ENCODE measurements at places on chromosomes 16 and 17.
A peak's percentile ranks its signal among the peaks of the same experiment; 100 is the strongest.

- no peak for DNase-seq
Measured at GRCh38 chr17:78947235-78948149, 22.3 kb upstream of the TIMP2 start.

- no peak for DNase-seq
Measured at GRCh38 chr17:82170412-82170961, 42.2 kb downstream of the CCDC57 start.

GRCh38 chr17:66829883-66830282 is 5.0 kb upstream of the CACNG5 start:
- DNase-seq = no peak

- DNase-seq = no peak
Measured at GRCh38 chr17:77771587-77771986, 186.9 kb upstream of the TNRC6C start.

DNA sequence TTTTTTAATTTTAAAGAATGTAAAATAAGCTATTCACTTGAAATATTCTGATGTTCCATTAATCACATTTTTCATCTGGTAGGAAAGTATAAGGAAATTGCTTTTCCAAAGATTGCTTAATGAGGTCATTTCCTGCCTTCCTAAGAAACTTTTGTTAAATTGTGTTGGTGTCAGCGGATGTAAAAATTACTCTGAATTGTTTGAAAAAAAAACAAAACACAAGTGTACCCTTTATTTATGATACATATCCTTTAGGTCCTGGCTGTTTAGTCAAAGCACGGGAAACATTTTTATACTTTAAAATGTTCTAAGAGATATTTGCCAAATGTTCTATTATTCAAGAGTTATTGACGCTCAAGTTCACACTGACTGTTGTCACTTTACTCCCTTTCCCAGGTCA is 1357.4 kb upstream of the GOT2 start:
- no peak for DNase-seq

GRCh38 chr16:57609541-57610401 is 18.7 kb upstream of the ADGRG1 start:
- DNase-seq = no peak

DNA sequence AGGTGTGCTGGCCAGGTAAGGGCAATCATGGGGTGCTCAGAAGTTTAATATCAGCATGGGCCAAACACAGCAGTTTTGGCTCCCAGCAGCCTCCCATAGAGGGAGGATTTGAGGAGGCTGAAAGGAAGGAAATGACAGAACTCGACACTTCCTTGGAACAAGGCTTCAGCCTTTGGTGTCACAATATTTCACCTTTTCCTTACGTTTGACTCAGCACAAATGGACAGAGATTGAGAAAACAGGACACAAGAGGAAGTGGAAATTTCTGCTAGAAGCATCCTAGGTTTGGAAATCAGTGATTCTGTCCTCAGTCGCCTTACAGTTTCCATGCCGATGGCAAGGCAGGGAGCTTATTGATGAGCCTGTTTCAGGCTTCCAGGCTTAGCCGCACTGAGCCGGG is 181.4 kb downstream of the MAF start:
- no peak for DNase-seq

GRCh38 chr16:3825103-3825502 is 55.4 kb downstream of the CREBBP start:
- DNase-seq = no peak

- DNase-seq = no peak
Measured at GRCh38 chr17:64212122-64212521, 50.9 kb downstream of the TEX2 start.

GRCh38 chr17:40218006-40218739 is 931 bp upstream of the WIPF2 start:
- no peak for DNase-seq

- DNase-seq = no peak
Measured at GRCh38 chr17:27322690-27323508, 29.0 kb downstream of the WSB1 start.

- DNase-seq = no peak
Measured at GRCh38 chr17:47252209-47252608, 1.4 kb upstream of the ITGB3 start.

DNA sequence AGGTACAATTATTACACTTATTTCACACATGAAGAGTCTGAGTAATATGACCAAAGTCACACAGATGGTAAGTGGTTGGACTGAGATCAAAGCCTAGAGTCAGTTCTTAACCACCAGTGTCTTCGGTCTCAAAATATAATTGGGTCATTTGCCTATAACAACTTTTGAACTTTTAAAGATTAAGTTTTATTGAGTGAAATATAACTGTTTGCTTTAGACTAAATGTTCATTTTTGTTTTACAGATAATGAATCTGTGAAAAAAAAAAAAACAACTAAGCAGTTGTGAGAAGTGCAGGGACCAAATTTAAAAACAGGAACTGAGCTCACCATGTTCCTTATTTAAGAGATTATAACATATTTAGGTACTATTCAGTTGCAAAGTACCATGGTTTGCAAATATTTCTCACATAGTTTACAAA is 150.1 kb downstream of the ITFG1 start:
- DNase-seq = no peak

DNA sequence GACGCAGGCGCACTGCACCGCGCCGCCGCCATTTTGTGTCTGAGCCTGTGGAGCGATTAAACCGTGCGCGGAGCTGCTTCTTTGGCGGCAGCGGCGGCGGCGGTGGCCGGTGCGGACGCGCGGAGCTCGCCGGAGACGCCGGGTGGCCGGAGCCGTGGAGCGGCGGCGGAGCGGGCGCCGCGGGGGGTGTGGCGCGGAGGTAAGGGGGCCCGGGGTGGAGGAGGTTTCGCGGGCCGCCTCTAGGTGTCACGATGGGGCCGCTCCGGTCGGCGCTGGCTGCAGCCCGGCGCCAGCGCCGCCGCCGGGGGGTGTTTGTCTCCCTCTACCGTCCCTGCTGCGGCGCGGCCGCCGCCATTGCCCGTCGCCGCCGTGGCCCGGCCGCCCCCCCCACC is at the start of gene CTCF:
Gene CTCF, plus strand, starts transcription at position 1 of the 392 bp plus-strand sequence. CDS start 48,307 bp downstream, outside the sequence.
- peak; percentile 53 for DNase-seq

DNA sequence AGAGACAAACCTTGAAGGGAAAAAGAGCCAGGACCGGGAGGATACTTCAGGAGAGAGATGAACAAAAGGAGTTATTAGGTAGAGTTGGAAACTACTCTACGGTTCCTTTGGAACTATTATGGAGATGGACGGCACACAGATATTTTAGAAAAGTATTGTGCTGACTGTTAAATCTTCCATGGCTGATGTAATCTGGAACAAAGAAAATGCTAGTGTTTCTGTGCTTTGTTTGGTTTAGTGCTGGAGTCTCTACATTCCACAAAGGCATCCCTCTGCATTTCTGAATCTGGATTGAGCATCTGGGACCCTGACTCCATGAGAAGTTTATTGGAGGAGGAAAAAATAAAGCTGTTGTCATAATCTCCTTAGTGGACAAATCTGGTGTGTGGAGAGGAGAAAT is 57.2 kb downstream of the RPGRIP1L start:
- DNase-seq = no peak

- DNase-seq = no peak
Measured at GRCh38 chr17:37310940-37311339, 64.8 kb upstream of the C17orf78 start.

- no peak for DNase-seq
Measured at GRCh38 chr16:23836404-23837311, 875 bp downstream of the PRKCB start.

- DNase-seq = no peak
Measured at GRCh38 chr17:2212400-2212981, 91.1 kb downstream of the SMG6 start.

GRCh38 chr16:58425756-58426494 is 33.7 kb downstream of the GINS3 start:
- DNase-seq = no peak

GRCh38 chr17:56936697-56937322 is 23.0 kb upstream of the TRIM25 start:
- DNase-seq = no peak

DNA sequence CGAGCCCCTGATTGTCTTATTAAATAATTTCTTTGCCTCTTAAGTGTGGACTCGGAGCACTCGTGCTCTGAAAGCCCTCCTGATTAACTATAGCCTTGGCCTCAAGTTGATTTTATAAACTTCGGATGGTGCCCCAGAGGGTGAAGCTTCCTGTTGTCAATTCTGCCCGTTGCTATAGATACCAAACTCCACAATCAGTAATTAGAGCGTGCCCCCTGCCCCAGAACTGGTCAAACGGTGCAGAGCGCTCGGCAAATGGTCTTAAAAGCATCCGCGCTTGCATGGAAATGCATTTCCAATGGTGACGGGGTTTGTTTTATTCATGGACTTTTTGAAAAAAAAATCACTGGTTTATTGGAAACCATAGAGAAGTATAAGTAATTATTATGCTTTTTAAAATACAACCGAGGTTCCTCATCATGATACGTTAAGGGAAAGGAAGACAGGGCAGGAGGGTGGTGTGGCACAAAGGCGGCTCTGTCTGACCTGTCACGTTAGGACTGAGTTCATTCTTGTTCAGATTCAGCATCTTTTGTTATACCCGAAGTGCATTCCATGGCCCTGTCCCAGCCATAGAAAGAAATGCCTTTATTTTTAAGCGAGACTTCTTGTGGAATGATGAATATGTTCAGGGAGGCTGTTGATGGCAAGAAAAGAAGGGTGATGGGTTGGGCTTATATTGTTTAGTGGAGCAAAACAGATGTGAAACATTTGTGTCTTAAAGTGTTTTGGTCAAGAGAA is 476.4 kb downstream of the MAF start:
- DNase-seq = no peak

GRCh38 chr17:61309362-61310256 is 90.0 kb upstream of the TBX2 start:
- no peak for DNase-seq

GRCh38 chr16:78216166-78216745 is 116.8 kb downstream of the WWOX start:
- DNase-seq = no peak

DNA sequence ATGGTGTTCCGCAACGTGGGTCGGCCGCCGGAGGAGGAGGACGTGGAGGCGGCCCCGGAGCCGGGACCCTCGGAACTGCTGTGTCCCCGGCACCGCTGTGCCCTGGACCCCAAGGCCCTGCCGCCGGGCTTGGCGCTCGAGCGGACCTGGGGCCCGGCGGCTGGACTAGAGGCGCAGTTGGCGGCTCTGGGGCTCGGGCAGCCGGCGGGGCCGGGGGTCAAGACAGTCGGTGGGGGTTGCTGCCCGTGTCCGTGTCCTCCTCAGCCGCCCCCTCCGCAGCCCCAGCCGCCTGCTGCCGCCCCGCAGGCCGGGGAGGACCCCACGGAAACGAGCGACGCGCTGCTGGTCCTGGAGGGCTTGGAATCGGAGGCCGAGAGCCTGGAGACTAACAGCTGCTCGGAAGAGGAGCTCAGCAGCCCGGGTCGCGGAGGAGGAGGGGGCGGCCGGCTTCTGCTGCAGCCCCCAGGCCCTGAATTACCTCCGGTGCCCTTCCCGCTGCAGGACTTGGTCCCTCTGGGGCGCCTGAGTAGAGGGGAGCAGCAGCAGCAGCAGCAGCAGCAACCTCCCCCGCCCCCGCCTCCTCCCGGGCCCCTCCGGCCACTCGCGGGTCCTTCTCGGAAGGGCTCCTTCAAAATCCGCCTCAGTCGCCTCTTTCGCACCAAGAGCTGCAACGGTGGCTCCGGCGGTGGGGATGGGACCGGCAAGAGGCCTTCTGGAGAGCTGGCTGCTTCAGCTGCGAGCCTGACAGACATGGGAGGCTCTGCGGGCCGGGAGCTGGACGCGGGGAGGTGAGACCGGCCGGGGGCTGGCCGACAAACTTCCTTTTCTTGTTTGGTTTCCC is 821 bp downstream of the SOCS7 start:
- DNase-seq = no peak

- no peak for DNase-seq
Measured at GRCh38 chr16:81703177-81704155, 75.6 kb upstream of the PLCG2 start.

DNA sequence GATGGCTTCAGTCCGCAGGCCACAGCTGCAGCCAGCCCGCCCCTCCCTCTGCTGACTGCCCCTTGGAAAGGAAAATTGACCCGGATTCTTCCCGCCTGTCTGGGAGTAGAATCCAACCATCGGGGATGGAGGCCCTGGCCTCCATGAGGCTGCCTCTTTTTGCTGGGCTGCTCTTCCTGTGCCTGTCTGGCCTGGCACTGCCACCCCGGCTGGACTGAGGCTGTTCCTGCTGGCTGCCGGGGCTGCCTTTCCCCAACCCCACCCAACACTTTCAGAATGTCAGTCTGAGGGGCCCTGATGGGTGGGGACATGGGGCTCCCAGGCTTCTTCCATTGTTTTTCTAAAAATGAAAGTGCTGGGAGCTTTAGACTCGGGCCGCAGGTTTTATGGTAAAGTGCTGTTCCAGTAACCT is 7.3 kb downstream of the BAHCC1 start:
- DNase-seq = no peak

- no peak for DNase-seq
Measured at GRCh38 chr17:81948635-81949378, 1.8 kb upstream of the MYADML2 start.

- DNase-seq = no peak
Measured at GRCh38 chr16:67594256-67594915, 32.1 kb downstream of the CTCF start.

- DNase-seq = no peak
Measured at GRCh38 chr16:86387468-86388440, 122.6 kb upstream of the FOXF1 start.

DNA sequence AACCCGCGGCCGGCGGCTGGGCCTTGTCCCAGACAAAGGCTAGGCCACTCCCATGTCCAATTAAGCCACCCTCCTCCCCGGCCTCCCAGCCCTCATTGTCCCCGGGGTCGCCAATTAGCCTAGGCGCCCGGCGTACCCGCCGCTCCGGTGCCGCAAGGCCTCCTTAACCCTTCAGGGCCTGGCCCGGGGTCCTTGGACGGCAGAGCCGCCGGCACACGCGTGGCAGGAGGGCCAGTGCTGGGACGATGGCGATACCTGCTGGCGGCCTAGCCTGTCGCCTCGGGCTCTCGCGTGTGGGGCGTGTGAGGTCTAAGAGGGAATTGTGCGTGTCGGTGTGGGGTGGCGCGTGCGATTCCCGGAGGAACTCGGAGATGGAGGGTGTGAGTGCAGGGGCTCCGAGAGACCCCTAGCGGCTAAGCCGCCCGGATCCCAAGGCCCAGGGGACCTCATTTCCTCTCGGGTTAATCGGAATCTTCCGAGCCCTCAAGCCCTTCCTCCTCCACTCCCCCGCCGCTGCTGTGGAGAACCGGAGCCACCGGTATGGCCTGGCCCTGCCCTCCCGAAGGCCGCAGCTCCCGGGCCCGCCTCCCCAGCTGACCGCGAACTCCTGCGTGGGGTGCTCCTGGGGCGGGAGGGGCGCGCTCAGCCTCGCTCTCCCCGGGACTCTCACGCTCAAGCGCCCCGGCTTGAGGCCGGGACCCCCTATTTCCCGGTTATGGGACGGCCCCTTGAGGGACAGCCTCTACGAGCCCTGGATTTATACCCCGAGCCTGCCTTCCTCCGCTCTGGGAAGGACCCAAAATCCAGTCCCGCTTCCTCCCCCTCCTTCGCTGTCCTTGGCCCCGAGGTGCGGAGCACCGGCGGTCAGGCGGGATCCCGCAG is 11.9 kb downstream of the TBX2 start:
- no peak for DNase-seq
